Type B pancreatic cell (in vitro differentiated cells): ENCODE measurements at places on chromosomes 5 and 9. TPM values are rescaled to one million over a fixed set of nuclear protein-coding genes. Genes with fewer than 3 reads are reported as not detected.

GEMIN5 gene
- total RNA-seq = 13.8 and 22.5 TPM in 2 replicates

ZNF483 gene
- 4.1 and 11.7 TPM in 2 replicates for total RNA-seq

- no peak for DNase-seq
Measured at GRCh38 chr9:93012963-93013855, 45.3 kb upstream of the SUSD3 start.

GMCL2 gene
- total RNA-seq = not detected in 2 replicates

AK8 gene
- 4.6 and 5.5 TPM in 2 replicates for total RNA-seq
